WTC11 (cell line): ENCODE measurements at places on chromosomes 3 and 15. TPM values are rescaled to one million over a fixed set of nuclear protein-coding genes. Genes with fewer than 3 reads are reported as not detected.

DNA sequence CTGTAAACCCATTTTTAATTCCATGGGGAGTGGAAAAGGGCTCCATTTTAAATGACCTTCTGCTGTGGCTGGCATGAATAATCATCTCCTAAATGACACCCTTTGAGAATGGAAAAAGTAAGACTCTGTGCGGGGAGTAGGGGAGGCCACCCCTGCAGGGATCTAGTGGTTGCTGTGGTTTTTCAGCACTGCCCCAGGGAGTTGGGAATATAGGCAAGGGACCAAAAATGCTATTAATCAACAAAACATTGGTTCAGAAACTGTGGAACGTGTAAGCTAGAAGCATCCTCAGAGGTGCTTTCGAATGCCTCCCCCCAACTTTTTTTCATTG is 30.1 kb upstream of the ADAMTS7 start:
- DNase-seq: no peak

PLXNB1 gene
- total RNA-seq: 119 to 143 TPM (median 125 TPM) in 3 replicates

TXNRD3 gene
- total RNA-seq: 6.8 to 7.0 TPM (median 6.9 TPM) in 3 replicates

DNA sequence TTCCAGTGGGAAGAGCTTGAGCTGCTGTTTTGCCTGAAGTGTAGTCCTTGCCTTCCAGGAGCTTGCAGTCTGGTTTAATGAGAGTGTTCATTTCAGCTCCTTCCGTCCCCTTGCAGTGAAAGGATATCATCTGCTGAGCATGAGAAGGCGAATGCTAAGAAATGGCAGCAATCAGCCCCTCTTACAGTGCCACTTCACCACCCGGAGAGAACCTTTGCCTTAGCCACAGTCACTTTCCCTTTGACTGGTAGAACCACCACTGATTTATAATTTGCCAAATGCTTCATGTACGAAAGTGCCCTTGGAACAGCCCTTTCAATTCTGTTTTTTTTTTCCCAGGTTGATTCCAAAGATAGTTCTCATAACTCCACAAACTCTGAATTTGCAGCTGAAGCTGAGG is 11.5 kb downstream of the TATDN2 start:
- no peak for DNase-seq

IQCF5 gene
- not detected in 3 replicates for total RNA-seq

DNA sequence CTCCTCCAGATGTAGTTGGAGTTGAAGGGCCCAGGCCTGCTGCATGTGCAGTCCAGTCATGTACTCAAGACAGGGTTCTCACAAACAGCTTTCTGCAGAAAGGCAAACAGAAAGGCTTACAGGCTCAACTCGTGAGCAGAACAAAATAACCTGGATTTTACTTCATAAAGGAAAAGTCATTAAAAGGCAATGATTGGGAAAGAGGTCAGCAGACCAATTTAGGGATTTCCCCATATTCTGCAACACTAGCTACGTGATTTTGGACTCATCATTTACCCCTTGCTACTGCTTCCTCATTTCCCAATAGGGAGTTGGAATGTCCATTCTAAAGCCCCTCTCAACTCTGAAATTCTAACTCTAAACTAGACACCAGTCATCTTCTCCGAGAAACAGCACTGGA is 18.1 kb downstream of the METTL6 start:
- no peak for DNase-seq

SI gene
- total RNA-seq: not detected in 3 replicates

AGTR1 gene
- total RNA-seq: 0.13 to 0.25 TPM in 2 of 3 replicates, not detected in the other

ZDHHC19 gene
- total RNA-seq: 4.4 to 5.2 TPM (median 4.5 TPM) in 3 replicates

ZNF35 gene
- total RNA-seq: 11.1 to 17.2 TPM (median 13.9 TPM) in 3 replicates

DNA sequence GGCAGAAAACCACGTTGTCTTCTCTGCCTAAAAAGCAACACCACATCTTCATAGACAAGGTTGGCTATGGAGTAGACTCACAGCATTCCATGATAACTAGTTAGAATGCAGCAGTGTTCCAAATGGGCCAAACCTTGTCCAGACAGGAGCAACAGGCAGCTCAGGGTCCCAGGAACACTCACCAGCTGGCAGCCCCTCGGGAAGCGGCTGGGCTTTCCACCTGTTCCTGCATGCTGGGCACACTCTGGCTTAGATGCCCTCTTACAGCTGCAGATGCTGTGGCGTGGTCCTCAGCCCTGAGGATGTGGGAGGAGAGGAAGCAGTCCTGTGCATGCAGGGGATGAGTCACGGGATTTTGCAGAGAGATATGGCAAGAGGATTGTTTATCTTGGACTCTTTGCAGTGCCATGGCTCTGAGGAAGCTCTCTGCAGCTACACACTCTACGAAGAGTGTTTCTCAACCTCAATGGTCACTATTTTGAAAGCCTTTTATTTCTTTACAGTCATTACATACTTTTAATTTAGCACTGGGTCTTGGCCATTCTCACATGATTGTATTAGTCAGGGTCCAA is 11.3 kb downstream of the NRROS start:
- DNase-seq: no peak

DNA sequence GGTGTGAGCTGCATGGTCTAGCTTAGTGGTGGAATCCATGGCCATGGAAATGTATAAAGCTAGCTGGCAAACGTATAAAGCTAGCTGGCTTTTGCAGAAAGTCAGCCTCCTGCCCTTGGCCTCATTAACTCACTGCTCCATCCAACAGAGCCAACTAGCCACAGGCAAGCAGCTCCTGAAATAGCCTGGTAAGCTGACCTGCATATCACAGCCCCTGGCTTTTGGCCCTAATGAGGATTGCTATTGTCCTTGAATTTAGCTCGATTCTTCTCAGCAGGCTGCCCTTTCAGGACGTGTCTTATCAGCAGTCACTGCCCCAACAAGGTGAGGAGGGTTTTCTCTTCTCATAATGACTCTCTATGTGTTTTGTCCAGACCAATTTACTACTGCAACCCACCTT is 446.8 kb downstream of the WDR72 start:
- DNase-seq: no peak

- no peak for DNase-seq
Observed at GRCh38 chr3:80492162-80492561, 724.4 kb upstream of the ROBO1 start.

GRCh38 chr15:71452893-71453292 is 337.6 kb downstream of the THSD4 start:
- no peak for DNase-seq

DNA sequence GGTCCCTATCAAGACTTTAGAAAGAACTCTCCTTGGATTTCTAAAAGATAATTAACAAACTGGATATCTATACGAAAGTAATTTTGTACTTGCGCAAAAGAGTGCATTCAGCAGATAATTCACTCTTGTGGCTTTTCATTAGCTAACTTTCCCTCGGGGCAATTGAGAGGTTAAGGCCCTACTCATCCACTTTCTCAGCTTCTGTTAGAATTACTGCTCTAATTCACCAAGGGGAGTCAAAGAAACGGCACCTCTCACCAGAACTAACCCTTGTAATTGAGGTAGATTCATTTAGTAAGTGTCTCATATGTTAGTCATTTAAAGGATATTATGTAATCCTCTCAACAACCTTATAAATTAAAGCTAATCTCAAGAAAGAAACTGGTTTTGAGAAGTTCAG is 22.5 kb upstream of the MB21D2 start:
- no peak for DNase-seq

DNA sequence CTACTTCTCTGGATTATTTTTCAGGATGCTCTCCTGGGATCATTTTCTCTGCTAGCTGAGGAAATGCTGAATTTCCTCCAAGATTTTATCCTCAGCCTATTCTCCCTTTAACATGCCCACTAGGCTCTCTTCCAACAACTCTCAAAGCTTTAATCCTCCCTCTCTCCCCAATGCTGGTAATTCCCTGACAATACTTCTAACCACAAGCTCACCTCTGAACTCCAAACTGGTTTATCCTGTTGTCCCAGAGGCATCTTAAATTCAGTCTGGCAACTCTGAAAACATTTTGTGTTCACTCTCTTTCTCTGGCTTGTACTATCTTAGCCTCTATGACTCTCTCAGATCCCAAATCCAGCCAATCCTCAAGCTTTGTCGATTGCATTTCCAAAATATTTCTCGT is 490.3 kb downstream of the MECOM start:
- DNase-seq: no peak

HOMER2 gene
- 11.7 to 17.4 TPM (median 12.1 TPM) in 3 replicates for total RNA-seq

LSAMP gene
- 3.6 to 5.9 TPM (median 5.7 TPM) in 3 replicates for total RNA-seq

DNA sequence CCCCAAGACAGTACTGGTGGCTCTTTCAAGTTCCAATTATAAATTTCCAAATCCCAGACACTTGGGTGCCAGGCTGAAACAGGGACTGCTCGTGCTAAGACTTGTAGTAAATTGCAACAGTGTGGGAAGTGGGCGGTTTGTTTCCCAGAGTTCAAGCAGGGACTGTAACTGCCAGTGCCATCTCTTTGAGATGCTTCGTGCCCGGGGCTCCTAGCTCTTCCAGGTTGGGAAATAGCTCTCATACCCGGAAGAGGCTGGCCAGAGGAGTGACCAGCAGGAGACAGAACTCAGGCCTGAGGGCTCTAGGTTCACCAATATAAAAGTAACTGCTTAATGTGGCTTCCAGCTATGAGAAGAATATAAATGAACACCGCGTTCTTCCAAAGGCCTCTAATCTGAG is 54.0 kb upstream of the NEO1 start:
- no peak for DNase-seq

- no peak for DNase-seq
Observed at GRCh38 chr15:72999586-72999985, 52.7 kb upstream of the NEO1 start.

TRIM42 gene
- total RNA-seq: not detected in 3 replicates

- DNase-seq: no peak
Observed at GRCh38 chr15:92667287-92667904, 11.8 kb upstream of the FAM174B start.

DNA sequence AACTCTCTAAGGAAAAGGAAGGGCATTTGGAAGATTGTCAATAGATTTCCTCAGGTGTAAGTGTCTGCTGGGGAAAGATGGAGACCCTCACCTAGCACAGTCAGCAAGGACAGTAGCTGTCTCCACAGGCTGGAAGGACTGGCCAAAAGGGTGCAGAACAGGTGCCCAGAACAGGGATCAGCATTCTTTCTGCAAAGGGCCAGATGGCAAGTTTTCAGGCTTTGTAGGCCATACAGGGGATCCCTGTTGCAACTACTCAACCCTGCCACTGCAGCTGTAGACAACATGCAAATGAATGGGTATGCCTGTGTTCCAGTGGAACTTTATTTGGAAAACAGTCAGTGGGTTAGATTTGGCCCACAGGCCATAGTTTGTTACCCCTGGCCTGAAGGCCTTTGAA is 8.1 kb downstream of the AGBL1 start:
- no peak for DNase-seq

DNA sequence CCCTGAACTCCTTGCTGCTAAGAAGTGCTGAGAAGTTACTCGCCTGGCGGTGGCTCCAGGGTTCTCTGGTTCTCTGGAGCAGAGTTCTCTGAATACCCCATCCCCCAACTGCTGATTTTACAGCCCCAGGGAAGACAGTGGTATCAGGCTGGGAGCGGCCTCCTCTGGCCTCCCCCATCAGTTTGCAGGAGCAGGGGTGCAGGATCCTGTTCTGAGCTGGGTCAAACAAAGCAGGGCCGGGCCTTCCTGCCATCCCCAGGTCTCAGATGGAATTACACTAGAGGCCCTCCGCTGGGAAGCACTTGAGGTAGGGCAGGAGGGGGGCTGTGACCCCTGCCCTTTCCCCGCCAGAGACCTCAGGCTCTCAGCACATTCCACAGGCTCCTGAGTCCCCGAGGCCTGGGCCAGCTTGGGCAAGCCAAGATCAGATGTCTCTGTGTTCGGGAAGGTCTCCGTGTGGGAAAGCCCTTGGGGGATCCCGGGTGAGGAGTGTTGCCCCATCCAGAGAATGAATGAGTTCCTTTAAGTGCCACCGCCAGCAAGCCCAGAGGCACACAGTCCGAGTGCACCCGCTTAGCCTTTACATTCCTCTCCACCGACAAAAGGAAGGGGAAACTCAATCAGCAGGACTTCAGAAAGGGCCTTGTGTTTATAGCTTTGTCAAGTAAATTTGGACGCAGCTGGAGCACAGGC is 149.9 kb downstream of the LRRK1 start:
- DNase-seq: peak; percentile 86

GRCh38 chr3:130969621-130970020 is 57.0 kb downstream of the ASTE1 start:
- DNase-seq: no peak

GRCh38 chr3:38551026-38551832 is 55.1 kb downstream of the EXOG start:
- no peak for DNase-seq

GRCh38 chr15:25803036-25803435 is 60.1 kb downstream of the ATP10A start:
- no peak for DNase-seq

ARGFX gene
- not detected in 3 replicates for total RNA-seq

GRCh38 chr3:47912006-47912504 is 104.2 kb downstream of the MAP4 start:
- no peak for DNase-seq

- DNase-seq: no peak
Observed at GRCh38 chr15:96123028-96123400, 207.5 kb upstream of the NR2F2 start.

DNA sequence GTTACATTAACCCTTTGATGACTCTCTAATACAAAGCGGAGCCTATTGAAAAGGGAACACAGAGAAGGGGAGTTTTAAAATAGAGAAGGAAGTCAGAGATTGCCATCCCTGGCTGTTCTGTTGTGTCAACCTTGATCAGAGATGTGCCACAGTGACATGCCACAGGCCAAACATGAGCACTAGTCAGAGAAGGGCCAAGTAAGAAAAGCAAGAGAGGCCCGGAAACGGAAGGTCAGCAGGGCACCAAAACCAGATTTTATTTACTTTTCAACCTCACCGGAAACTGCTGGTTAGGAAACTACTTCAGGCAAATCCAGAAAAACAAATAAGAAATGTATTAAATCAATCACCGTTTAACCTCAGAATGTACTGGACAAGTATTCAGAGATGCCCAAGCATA is 171.8 kb downstream of the ALCAM start:
- no peak for DNase-seq

- DNase-seq: no peak
Observed at GRCh38 chr3:27610800-27611525, 111.2 kb downstream of the EOMES start.

CACNA2D2 gene
- 22.0 to 23.4 TPM (median 22.3 TPM) in 3 replicates for total RNA-seq

GRCh38 chr3:90080988-90081387 is 973.6 kb downstream of the EPHA3 start:
- no peak for DNase-seq

FAM81A gene
- total RNA-seq: 2.0 to 2.4 TPM (median 2.1 TPM) in 3 replicates

COL6A5 gene
- total RNA-seq: 0.02 to 0.05 TPM in 2 of 3 replicates, not detected in the other

DNA sequence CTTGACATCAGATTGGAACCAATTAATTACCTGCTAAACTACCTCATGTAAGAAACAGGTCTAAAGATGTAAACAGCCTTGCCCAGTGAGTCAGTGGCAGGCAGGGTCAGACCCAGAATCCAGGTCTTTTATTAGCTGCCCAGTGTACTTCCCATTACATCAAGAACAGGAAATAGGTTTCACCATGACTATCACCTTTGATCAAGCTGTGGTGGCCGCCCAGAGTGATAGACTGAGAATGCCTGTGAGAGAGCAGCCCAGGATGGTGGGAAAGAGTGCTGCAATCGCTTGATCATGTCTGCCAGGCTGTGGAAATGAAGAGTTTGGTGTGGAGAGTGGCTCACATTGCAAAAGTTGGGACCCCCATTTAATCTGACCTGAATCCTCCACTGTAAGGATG is 61.3 kb upstream of the PIAS1 start:
- DNase-seq: no peak
